ENCODE measurements at places on chromosomes 2 and 18.
A peak's percentile ranks its signal among the peaks of the same experiment; 100 is the strongest.

DNA sequence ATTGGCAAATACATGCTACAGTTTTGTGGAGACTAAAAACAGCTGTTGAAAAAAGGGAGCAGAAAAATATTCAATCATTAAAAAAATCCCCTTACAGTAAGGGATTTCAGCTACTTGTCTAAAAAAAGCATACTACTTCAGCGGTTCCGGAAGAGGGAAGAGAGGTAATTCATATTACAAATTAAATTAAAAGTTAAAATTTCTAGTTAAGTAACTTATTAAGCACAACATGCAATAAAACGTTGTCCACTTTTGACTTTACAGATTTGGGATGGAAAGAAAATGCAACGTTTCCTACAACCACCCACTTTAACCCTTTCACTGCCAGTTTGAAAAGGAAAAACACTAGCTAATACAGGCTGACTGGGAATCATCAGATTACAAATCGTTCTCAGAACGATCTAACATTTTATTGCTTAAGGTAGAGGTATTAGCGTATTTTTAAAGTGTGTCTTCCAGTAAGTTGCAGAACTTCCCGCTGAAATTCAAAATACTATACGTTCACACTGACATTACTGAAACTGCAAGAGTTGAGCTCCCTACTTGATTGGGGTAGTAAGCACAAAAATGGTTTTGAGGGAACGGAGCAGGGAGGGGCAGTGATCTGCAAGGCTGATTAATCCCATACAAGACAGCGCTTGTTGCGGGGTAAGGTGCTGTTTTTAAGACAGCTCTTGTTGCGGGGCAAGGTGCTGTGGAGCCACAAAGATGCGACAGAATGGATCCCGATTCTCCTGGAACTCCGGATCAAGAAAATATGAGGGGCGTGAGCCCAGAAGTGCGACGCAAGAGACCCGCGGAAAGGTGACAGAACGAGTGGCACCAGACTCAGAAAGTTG is 743 bp downstream of the HADHA start:
- DNase-seq = peak; percentile 23

DNA sequence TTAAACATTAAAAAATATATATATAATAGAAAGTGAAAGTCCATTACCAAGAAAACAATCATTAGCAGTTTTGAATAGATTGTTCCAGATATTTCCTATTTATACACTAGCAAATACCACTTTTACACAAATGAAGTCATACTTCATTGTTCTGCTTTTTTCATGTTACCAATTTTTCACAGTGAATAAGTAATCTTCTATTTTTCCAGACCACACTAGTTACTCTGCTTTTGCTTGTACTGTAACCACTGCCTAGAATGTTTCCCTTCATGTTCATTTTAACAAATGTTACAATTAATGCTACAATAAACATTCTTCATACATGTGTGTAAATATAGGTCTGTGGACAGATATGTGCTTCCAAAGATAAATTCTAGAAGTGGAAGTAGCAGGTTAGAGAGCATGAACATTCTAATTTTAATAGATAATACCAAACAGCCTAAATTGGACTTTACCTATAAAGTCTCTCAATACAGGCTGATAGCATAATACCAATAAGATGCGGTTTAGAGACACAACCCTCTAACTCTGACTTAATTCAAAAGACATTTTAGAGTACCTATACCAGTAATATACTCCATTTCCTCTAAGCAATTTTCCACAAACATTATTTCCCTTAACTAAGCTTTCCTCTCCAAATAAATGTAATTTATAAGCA is 17.0 kb downstream of the ITSN2 start:
- DNase-seq = no peak

- no peak for DNase-seq
Measured at GRCh38 chr2:63767307-63767706, 74.4 kb upstream of the UGP2 start.

GRCh38 chr2:164808776-164809175 is 32.8 kb downstream of the COBLL1 start:
- DNase-seq = no peak

GRCh38 chr2:12361506-12361905 is 355.2 kb upstream of the TRIB2 start:
- no peak for DNase-seq

- DNase-seq = no peak
Measured at GRCh38 chr2:231385429-231385828, 10.1 kb upstream of the B3GNT7 start.

DNA sequence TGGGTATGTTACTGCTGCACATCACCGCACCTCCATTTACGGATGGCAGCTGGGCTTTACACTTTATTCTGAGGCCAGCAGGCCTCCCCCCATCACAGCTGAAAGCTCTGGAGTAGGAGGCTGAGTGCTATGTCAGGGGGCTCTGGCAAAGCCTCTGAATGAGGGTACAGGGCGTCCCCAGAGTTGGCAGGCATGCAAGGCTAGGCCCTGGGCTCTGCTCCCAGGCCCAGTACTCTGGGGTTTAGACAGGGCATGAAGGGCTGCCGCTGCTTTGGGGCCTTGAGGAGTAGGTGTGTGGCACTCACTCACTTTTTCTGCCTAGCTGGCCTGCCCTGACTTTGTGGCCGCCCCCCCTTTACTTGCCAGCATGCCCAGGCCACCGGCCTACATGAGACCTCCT is 90.8 kb downstream of the WDSUB1 start:
- DNase-seq = no peak

Measured in activated CD4-positive, alpha-beta T cell treated with anti-CD3 and anti-CD28 coated beads, Interleukin-2, amount 50 U/mL, for 16 hours (primary cell).